ENCODE measurements at places on chromosomes 2 and 18.

GRCh38 chr2:45892425-45892745 lies 240.9 kb downstream of the PRKCE start:
- DNase-seq = peak; percentile 81

DNA sequence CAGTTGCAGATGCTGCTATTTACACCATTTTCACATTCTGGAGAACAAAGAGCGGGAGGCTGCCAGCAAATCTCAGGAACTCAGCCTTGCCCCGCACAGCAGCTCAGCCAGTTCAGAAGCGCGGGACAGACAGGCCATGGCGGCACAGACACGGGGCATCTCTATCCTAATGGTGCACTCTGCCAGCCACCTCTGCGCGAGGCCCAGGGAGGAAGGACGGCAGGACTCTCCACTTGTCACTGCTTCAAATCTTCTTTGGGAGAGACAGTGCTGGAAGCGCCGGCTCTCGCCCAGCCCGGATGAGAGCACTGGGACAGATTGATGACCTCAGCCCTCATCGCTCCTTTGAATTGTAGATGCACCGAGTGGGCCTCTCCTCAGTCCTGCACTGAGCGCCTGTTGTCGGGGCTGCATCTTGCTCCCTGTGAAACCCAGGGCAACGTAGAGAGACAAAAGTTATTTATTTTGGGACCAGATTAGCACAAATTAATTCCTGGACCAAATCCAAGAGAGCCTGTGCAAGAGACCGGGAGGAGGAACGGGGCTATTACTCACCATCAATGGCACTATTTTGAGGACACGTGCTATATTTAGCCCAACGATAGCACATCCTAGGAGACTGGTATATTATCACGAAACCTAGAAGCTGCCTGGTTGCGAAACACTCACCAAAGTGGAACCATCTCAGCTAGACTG lies 211.4 kb upstream of the SMIM21 start:
- no peak for DNase-seq

DNA sequence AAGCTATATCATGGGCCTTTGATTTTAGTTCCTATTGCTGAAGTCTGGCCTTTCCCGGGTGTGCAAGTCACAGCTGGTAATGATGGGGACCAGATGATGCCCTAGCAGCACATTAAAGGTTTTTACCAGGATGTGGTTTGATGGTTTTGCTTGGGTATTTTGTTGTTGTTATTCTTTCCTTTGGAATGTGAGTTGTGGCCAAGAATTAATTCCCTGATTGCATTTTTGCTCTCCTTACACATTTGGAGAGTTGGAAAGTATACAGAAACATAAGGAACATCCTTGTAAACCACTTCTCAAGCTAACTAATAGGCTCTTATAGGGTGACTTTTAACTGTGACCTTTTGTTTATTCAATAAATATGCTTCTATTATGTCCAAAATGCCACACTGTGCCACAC lies 154.1 kb upstream of the MMADHC start:
- DNase-seq = no peak

- DNase-seq = no peak
These were observed 66.5 kb downstream of the TSPYL6 start for GRCh38 chr2:54189539-54189938.

DNA sequence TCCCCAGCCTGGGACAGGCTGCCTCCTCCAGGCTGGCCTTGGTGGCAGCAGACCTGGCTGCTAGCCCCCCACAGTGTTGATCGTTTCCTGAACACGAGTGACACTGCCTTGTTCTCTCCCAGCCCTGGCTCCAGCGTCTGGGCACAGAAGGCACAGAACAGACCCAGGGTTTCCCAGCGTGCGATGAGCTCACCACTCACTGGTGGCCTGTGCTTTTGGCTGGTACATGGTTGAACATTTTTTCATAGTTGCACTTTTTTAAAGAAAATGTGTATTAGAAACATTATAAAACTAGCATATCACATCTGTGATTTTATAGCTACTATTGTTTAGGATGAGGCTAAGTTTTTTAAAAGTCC lies 40.9 kb downstream of the SCTR start:
- no peak for DNase-seq

DNA sequence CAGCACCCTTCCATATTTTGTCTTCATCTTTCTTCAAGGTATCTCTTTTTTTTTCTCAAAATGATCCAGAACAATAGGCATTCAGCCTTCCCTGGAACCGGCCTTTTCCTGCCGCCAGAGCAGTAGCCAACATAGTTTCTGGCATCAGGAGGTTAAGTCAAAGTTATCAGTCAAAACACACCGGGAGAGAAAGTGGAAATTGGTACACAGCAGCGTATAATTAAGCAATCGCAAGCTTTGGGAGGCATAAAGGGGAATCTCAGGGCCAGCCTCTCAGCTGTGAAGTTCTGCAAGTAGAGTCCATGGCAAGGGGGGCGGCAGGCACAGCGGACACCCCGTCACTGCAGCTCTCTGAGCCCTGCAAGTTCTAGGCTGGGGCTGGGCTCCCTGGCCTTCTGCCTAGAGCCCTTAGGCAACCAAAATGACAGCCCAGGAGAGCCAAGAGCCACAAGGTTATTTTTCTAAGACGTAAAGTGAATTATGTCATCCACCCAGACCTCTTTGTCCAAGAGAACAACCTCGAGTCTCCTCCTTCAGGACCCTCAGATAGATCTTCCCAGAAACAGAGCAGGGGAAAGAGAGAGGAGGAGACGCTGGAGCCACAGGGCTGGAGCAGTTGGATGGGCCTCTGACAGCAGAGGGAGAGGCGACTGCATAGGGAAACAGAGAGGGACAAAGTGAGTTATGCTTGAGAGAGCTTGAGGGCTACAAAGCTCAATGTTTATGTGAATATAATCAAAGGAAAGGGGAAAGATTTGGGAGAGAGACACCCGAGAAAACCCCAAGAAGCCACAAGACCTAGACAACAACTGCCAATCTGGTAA lies 114.7 kb downstream of the BCL2L11 start:
- no peak for DNase-seq

DNA sequence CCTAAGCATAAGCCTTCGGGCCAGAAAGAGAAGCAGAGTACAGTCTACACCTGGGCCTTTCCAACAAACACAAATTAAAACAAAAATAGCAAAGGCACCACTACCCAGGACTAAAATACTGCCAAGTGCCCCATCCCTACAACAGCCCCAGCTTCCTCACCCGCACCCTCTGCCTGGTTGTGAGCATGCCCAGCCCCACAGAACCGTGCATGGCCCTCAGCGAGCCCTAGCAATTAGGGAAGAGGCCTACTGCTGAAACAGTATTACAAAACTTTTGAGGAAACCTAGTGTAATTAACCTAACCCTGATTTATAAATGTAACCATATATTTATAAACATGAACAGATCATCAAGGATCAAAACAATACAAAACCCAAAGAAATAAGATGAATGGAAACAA lies 44.2 kb downstream of the FARSB start:
- DNase-seq = no peak

DNA sequence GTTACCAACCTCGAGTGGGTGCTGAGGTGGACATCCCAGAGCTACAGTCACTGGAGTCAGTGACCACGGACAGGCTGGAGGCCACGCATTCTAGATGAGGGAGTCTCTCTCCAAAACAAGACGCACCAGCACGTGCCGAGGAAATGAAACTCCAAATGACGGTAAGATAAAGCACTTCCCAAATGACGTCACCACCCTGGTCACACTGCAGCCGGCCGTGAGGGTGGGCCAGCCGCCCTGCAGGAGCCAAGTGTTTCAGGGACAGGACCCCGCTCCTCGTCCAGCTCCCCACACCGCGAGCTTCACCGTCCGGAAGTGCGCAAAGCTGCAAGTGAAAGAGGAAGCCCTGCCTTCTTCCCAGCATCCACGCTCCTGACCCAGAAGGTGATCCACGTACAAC lies 99.4 kb downstream of the ZNF516 start:
- DNase-seq = no peak

DNA sequence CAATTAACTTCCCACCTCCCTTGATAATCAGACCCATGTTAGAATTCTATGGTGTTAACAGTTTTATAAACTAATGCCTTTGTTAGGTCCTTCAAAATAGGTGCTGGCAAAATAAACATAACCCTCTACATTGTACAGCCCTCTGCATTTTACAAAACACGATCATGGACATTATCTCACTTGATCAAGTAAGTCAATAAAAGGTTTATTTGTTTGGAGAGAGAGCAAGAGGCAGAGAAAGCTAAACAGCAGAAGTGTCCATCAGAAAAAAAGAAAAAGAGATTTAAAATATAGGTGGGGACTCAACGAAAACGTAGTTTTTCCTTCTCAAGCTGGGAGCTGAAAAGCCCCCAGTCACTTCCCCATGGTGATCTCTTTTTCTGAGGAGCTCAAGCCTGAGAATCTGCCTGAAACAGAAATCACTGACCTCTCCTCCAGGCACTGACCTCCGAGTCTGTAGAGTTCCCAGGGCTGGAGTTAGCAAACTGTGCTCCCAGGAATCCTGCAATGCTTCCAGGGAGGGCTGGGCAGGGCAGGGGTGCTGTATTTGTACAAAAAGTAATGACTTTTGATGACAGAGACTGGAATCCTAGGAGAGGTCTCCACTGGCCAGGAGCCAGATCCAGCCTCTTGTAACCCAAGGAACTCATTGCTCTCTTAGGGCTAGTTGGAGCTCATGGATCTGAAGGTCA lies 137.8 kb upstream of the KLHL29 start:
- no peak for DNase-seq

DNA sequence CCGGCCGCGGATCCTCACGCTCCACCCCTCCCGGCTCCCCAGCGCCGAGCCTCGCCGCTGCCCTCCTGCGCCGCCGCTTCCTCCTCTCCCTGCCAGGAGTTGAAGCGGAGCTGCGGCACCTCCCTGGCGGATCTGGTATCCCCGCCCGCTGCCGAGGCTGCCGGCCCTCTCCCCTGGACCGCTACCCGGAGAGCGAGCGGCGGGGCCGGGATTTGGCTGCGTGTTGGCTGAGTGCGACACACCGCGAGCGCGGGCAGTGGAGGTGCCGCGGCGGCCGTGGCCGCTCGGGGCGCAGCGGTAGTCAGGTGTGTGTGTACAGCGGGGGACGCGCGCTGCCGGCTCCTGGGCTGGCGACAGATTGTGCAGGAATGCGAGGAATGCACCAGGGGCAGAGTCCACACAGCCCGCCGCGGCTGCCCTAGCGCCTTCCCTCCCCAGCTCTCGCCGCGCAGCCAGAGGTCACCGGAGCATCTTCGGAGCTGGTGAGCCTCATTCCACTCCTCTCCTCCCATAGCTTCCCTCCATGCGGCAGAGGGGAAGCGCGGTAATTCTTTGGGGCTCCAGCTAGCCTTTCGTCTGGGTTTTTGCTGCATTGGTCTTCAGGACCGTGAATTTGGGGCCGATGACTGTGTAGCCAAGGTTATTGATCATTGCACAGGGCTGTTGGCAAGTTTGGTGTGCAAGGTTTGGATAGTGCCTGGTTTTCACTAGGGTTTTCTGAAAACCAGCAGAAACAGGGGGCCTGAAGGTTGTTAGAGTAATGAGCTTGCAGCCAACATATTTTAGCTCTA lies 1.3 kb downstream of the PKP4 start:
- no peak for DNase-seq

GRCh38 chr18:21254576-21254975 lies 12.5 kb downstream of the GREB1L start:
- no peak for DNase-seq

- DNase-seq = no peak
These were observed 34.1 kb upstream of the SLC39A10 start for GRCh38 chr2:195622966-195623365.

DNA sequence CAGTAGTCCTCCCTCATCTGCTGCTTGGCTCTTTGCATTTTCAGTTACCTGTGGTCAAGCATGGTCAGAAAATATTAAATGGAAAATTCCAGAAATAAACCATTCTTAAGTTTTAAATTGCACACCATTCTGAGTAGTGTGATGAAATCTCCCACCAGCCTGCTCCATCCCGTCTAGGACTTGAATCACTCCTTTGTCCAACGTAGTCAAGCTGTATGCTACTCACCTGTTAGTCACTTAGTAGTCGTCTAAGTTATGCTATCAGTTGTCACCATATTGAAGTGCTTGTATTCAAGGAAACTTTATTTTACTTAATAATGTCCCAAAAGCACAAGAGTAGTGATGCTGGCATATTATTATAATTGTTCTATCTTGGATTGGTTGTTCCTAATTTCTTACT lies 172.5 kb downstream of the FIGN start:
- DNase-seq = no peak

GRCh38 chr2:29114586-29114945 lies 649 bp upstream of the CLIP4 start:
- no peak for DNase-seq

DNA sequence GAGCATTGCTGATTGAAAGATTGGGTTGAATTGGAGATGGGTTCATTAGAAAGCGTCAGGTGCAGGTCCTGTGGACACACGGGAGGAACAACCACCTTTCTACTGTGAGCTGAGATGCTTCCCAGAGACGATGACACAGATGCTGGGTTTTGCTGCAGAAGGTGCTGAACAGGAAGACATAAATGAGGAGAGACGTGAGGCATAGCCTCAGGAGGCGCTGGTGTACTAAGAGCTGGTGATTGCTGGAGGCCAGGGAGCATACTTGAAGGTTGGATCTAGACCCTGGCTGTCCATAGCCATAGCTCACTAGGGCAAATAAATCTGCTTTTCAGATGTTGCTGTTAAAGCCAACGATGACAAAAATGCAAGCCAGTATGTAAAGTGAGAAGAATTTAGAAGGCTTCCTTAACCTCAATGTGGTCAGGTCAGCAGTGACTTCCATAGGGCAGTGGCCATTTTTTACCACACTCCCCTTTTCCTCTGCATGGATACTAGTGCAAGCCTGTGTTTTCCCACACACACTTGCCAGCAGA lies 153.7 kb downstream of the SOX11 start:
- DNase-seq = no peak

- DNase-seq = no peak
These were observed 106.0 kb upstream of the FOSL2 start for GRCh38 chr2:28286678-28287077.

DNA sequence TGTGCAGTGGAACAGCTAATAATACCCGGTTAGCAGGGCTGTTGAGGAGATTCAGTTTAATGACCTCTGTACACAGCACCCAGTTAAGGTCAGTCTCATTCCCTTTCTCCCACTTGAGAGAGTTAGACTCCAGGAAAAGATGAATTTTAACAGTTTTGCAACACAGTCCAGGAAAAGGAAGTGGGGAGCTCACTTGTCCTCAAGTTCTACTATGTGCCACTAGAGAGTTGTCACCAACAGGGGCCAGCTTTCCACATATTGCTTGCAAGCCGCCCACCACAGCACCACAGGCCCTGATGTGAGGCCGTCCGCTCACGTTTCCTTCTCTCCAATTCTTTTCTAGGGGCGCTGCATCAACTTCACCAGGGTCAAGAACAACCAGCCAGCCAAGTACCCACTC lies 142.1 kb downstream of the GFPT1 start:
- no peak for DNase-seq

DNA sequence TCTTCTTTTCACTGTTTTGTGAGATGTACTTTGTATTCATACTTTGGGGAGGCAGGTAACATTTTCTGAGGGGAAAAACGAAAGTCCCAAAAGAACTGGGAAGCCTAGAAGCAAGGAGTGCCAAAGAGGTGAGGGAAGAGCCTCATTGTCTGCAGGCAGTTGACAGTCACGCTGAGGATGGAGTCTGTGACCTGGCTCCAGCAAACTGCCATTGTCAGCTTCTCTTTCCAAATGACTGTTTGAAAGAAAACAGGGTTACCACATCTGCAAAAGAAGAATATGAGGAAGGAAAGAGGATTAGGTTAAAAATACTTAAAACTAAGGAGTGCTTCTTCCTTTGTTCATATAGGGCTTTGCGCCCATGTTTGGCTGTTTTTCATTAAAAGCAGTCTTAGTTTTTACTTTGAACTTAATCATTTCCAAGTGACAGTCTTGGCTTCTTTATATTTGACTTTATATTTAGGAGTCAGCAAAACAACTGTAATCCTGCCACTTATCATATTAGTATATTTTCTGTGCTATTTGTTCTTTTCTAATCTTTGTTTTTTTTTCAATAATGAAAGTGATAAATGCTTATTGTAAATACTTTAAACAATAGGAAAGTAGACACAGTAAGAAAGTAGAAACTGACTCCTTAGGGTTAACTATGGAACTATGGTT lies 35.0 kb downstream of the CERS6 start:
- DNase-seq = no peak

Measured in NCI-H510A (cell line).